ENCODE measurements at places on chromosomes 7 and 10.

DNA sequence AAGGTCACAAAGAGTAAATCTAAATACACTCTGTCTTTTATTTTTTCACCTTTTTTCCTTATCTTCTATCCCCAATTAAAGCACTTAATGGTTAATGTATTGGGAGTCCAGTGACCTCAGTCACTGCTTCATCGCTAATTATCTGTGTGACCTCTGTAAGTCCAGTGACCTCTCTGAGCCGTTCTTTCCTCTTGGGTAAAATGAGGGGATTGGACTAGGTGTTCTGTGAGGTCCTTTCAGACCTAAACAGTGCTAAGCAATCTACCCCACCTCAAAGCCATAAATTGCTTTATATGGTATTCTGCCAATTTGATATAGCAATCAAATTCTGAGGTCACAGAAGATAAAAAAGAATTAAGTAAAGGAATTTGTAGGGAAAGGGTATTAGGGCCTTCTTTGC lies 3.9 kb upstream of the SFMBT2 start:
- DNase-seq = no peak

DNA sequence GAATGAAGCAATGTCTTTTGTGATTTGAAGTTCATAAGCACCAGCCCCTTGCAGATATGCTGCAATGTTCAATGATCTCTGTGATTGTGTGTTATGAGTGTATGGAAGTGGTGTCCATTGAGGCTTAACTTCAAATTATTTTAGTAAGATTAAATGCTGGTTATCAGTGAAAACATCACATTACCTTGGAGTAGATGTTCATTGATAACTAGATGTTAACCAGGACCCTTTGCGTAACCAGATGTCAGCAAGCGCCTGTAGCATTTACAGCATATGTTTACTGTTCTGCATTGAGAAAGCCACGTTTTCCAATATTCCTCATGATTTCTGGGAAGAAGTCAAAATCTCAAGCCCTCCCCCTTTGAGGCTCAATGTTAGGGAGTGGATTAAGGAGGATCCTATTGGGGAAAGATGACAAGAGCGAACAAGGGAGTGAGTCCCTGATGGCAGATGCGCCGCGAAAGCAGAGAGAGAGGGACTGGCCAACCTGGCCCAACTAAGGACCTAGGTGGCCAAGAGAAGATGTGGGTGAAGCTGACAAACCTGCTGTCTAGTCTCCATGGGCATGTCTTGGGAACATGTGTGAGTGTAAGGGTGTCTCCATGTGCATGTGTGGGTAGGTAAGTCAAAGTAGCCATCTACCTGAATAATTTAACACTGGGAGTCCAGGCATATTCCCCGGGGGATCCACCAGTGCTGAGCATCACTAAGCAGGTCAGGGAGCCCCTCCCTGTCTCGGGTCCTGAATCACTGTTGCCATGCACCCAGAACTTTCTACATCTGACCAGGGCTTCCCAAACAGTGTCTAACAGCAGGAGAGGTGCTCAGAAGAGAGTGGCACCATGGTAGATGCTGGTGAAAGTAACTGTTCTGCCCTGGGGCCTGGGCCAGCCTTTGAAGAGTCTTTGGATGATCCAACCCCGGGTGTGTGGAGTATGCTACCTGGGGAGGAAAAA lies 141.6 kb upstream of the GDF10 start:
- no peak for DNase-seq

- DNase-seq = no peak
Observed at GRCh38 chr10:87837445-87837844, 19.4 kb upstream of the ATAD1 start.

GRCh38 chr7:36283711-36284130 lies 105.9 kb upstream of the ANLN start:
- DNase-seq = no peak

GRCh38 chr7:47647181-47647917 lies 65.4 kb upstream of the TNS3 start:
- no peak for DNase-seq

GRCh38 chr7:133290676-133291333 lies 37.9 kb downstream of the EXOC4 start:
- DNase-seq = no peak

- no peak for DNase-seq
Observed at GRCh38 chr10:7795605-7796004, 7.6 kb downstream of the ATP5F1C start.

GRCh38 chr10:20892011-20892585 lies 5.0 kb downstream of the NEBL start:
- DNase-seq = no peak

- DNase-seq = no peak
Observed at GRCh38 chr10:80443531-80443974, 10.6 kb upstream of the TSPAN14 start.

DNA sequence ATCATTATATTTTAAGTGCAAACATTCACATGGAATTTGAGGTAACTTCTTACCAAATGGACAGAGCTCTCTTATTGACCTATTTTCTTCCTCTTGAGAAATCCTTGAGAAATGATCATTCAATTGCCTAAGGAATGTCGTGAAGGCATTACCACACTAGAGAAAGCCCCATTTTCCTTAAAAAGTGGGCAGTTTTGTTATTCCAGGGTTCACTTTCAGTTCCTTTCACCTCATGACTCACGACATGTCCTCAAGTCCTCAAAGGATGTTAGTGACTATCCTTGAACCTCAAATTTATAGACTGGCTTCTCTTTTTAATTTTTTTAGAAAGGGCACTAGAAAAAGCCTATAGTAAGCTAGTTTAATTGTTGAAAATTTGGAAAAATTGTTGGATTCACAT lies 40.4 kb upstream of the SMIM30 start:
- no peak for DNase-seq

DNA sequence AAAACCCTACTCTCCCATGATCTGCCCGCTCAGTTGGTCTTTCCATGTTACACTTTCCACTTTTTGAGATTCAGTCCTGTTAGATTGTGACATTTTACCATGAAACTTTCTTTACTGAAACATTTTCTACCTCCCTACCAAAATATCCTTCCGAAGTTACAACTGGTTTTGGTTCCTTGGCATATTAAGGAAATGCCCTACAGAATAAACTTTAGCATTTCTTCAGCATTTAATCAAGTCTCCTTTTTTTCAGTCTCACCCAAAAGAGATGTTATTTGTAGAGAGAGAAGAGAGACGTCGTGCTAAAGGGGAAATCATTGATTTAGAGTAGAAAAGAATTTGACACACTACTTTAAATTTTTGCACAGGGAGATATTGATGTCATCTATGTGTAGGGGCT lies 9.7 kb upstream of the FEZF1 start:
- no peak for DNase-seq

- no peak for DNase-seq
Observed at GRCh38 chr7:29308424-29308823, 113.8 kb downstream of the CHN2 start.

DNA sequence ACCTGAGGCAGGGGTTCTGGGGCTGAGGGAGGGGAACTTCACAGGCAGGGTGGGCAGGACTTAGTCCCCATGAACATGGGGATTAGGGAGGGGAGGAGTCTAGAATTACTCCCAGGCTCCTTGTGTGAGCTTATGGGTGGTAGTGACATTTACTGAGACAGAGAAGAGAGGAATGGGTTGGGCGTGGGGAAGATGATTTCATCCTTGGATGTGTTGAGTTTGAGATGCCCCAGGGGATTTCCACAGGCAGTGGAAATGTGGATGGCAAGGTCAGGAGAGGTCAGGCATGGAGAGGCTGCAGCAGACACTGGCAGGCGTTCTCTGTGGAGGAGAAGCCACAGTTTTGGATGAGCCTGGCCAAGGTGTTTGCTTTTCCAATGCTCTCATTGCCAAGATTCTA lies 26.4 kb upstream of the GSDME start:
- no peak for DNase-seq

GRCh38 chr7:46508583-46508982 lies 587.5 kb upstream of the IGFBP3 start:
- no peak for DNase-seq

DNA sequence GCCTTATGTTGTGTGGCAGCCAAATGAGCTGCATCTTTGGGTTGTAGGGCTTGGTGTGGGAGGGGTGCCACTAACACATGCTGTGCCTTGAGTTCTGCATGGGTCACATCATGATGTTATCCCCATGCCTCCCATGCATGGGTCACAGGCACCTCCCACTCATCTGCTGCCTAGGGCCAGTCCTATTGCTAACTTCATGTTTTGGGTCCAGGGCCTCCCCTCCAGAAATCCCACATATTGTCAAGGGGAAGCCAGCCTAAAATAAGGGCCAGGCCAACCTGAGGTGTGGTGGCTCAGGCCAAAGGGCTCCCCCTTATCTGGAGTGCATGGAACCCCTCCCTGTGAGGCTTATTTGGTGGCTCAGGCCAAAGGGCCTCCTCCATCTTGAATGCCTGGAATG lies 299.0 kb downstream of the RPS24 start:
- no peak for DNase-seq

- no peak for DNase-seq
Observed at GRCh38 chr7:11182736-11183135, 209.1 kb downstream of the PHF14 start.

- no peak for DNase-seq
Observed at GRCh38 chr10:36634916-36635315, 490.5 kb upstream of the ANKRD30A start.

DNA sequence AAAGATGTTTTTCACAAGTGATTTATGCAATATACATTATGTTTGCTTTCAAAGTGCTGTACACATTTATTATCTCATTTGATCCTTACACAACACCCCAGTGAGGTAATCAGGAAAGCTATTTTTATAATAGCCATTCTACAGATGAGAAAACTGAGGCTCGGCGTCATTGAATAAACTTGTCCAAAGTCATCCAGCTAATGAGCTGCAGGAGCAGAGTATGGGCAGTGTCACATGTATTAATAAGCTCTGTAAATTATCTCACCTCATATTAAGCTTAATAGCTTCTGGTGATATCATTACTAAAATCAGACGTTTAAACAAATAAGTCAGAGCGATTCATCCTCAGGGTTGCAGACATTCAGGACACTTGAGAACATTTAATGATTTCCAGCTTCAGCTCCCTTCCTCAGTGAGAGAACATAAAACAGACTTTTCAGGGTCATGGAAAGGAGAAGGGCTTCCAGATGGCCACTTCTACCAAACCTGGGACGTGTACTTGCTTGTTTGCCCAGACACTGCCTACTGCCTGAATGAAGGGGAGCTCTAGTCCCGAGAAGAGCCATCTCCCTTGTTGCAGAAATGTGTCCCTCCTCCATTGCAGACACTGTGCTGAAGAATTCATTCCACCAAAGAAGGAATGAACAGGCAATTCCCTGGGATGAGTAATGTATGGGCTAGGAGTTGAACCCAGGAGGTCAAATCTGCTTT lies 20.5 kb upstream of the FZD1 start:
- DNase-seq = no peak

- no peak for DNase-seq
Observed at GRCh38 chr10:31709028-31709427, 219.6 kb downstream of the ARHGAP12 start.

GRCh38 chr7:85815526-85815925 lies 628.7 kb upstream of the SEMA3D start:
- DNase-seq = no peak

- no peak for DNase-seq
Observed at GRCh38 chr7:113890331-113891030, 28.3 kb downstream of the PPP1R3A start.

- DNase-seq = no peak
Observed at GRCh38 chr7:380139-380485, 90.1 kb downstream of the FOXL3 start.

GRCh38 chr7:8064828-8065227 lies 96.2 kb downstream of the GLCCI1 start:
- DNase-seq = no peak

DNA sequence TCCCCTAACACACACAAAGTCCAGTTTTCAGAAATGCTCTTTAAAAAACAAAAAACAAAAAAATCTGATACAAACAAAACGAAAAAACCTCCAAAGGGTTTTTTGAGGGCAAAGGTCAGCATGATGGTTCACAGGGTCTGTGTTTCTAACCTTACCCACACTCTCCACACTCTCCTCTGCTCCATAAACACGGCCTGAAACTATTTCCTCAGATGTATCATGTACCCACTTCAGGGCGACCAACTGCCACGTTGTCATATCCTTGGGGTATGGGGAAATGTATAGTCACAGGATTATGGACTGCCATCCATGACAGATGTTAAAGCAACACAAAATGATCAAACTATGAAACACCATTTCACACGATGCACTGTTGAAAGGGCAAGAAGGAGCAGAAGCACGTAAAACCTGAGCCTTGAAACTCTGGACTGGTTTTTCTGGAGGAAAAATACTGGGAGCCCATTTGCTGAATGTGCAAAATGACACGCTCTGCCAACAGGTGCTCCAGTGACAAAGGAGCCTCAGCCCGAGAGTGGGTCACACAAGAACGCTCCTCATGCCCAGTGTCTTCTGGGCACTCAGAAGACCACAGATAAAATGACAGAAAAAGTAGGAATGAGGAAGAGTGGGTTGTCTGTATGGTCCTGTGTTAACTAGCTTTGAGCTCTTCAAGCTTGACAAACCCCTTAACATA lies 15.8 kb downstream of the NAPEPLD start:
- DNase-seq = no peak

DNA sequence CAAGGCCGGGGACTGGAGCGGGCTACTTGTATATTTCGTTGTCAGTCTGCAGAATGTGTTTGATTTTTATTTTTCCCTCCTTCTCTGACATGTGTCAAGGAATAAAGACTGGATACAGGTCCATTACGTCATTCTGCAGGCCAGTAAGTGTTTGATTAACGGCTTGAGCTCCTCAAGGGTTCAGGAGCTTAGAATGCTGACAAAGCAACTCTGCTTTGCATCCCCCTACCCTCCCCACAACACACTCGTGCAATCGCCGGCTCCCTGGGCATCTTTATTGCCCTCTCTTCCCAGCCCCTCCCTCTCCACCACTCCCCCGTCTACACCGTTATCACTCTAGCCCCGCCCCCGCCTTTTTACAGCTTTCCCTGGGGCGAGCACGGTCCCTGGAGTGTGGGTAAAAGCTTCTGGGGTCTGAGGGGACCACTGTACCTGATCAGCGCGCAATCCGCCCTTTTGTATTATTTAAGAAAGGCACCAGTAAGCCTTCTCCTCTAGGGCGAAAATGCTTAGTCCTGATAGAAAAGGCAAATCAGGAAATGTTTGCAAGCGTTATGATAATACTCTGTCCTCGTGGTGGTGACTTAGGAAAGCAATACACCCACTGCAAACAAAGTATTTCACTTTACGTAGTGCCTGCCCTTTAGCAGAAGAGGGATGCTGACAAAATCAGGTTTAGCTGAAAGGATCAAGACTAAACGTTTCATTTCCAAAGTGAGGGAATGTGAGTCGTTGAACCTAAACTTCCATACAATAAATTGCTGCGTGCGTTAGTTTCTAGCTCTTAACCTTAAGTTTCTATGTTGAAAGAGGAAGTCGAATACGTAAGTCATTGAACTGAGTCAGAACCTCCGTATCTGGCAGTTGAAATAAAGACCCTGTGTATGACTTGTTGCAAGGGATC lies 1.4 kb upstream of the CREB5 start:
- DNase-seq = peak; percentile 62
